ENCODE measurements at places on chromosomes 2 and 18. TPM values are rescaled to one million over a fixed set of nuclear protein-coding genes. Genes with fewer than 3 reads are reported as not detected.

BCS1L gene
- total RNA-seq: 49.9 TPM

SLC23A3 gene
- total RNA-seq: 2.5 TPM

RTP5 gene
- total RNA-seq: not detected

DHRS9 gene
- total RNA-seq: not detected

CPLX4 gene
- not detected for total RNA-seq

LYG1 gene
- total RNA-seq: 0.22 TPM

PLA2R1 gene
- 8.0 TPM for total RNA-seq

AQP12B gene
- not detected for total RNA-seq

NCKAP1 gene
- total RNA-seq: 206 TPM

SLC9A2 gene
- total RNA-seq: not detected

UCN gene
- total RNA-seq: 0.22 TPM

FAM117B gene
- total RNA-seq: 1.9 TPM

SH2D6 gene
- 1.4 TPM for total RNA-seq

ACVR1 gene
- total RNA-seq: 35.4 TPM

OXER1 gene
- not detected for total RNA-seq

ZSWIM2 gene
- total RNA-seq: 0.62 TPM

DNER gene
- total RNA-seq: 0.55 TPM

BCL11A gene
- 0.37 TPM for total RNA-seq

ARHGAP28 gene
- total RNA-seq: 5.9 TPM

HTR2B gene
- total RNA-seq: 19.3 TPM

PGAP1 gene
- 11.6 TPM for total RNA-seq

ABI2 gene
- total RNA-seq: 27.2 TPM

L3MBTL4 gene
- 0.44 TPM for total RNA-seq

LCT gene
- under 0.01 TPM for total RNA-seq

TGFA gene
- total RNA-seq: not detected

ATP8B1 gene
- total RNA-seq: 46.1 TPM

RAB6C gene
- total RNA-seq: under 0.01 TPM

COL5A2 gene
- total RNA-seq: 440 TPM

SLC4A3 gene
- total RNA-seq: 9.5 TPM

C2orf92 gene
- 2.5 TPM for total RNA-seq

C2orf72 gene
- 0.22 TPM for total RNA-seq

NEB gene
- 0.12 TPM for total RNA-seq

ACTG2 gene
- 2.9 TPM for total RNA-seq

CYP27C1 gene
- not detected for total RNA-seq

All from uterine smooth muscle cell (primary cell).